ENCODE measurements at places on chromosomes 5 and 9. TPM values are rescaled to one million over a fixed set of nuclear protein-coding genes. Genes with fewer than 3 reads are reported as not detected.

Gene SH3TC2
- total RNA-seq = 70.0 TPM

Gene ROR2
- total RNA-seq = 16.7 TPM

GRCh38 chr9:113611461-113612215 lies 148.1 kb downstream of the RGS3 start:
- DNase-seq = no peak

- peak; percentile 27 for DNase-seq
Observed at GRCh38 chr5:133664422-133664821, 52.1 kb upstream of the FSTL4 start.

DNA sequence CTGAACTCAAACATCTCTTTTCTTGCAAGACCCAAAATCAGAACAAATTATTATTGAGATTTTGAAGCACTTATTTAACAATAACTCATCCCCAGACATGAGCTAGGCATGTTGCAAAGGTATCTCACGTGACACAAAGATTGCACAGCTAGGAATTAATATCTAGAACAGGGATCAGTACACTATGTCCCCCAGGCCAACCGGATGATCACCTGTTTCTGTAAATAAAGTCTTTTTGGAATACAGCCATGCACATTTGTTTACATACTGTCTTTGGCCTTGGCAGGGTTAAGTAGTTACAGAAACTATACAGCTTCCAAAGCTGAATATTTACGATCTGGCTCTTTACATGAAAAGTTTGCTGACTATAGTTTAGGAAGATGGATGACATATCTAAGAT lies 287.7 kb downstream of the ACTL7B start:
- DNase-seq = no peak

DNA sequence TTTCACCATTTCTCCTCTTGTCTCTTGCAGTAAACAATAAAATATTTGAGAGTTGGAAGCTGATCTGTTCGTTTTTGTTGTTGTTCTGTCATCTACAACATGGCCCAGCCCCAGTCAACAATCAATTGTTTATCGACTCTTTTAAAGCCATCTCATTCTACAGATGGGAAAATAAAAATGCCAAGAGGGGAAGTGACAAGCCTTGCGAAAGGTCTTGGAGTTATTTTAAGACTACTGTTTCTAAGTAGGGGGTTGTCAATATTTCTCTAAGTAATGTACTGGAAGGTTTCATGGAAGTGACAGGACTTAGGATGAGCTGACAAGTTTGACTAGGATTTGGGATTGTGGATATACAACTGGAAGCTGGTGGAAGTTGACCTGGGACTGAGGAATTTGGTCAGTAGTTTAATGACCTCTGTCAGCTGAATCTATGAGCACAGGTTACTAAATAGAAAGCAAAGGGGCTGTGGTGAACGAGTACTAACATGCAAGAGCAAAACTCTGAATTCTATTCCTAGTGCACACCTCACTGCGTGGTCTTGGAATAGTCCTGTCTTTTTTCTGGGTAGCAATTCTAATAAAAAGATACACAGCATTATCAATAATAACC lies 57.5 kb upstream of the ADRB2 start:
- no peak for DNase-seq

DNA sequence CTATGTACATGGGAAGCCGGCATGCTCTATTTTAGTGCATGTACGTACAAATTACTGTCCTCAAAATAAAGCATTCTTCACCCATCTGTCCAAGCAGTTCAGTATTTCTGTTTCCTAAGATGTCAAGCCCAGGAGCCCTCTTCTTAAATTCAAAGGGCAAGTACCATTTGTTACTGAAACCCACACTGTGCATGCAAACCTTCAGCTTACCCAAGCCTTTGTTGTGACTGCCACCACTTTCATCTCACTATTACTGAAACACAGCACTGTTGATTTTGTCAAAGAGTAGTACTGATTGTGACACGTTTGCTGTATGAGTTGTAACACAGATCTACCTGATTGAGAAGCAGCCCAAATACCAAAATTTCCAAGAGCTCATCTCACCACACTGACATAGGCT lies 390.4 kb upstream of the IZUMO3 start:
- no peak for DNase-seq

DNA sequence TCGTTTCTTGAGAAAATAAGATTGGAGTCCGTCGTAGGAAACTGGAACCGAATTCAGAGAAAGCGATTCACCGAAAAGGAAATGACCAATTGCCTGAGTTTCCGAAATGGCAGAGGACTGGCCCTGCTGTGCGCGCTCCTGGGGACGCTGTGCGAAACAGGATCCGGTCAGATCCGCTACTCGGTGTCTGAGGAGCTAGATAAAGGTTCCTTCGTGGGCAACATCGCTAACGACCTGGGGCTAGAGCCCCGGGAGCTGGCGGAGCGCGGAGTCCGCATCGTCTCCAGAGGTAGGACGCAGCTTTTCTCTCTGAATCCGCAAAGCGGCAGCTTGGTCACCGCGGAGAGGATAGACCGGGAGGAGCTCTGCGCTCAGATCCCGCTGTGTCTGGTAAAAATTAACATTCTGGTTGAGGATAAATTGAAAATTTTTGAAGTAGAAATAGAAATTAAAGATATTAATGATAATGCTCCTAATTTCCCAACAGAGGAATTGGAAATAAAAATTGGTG lies 379 bp downstream of the PCDHGA3 start:
- no peak for DNase-seq

Data from ureter (tissue), 1 donor.